ENCODE measurements at places on chromosomes 1 and 21.

GRCh38 chr1:7572654-7573152, 198.4 kb upstream of the VAMP3 start:
- DNase-seq, result no peak

GRCh38 chr21:36994501-36995158, 11.9 kb upstream of the RIPPLY3 start:
- DNase-seq, result peak; percentile 34

GRCh38 chr1:89978755-89979154, 16.2 kb upstream of the ZNF326 start:
- DNase-seq, result no peak

- no peak for DNase-seq
These were observed 4.9 kb downstream of the UCHL5 start for GRCh38 chr1:193054169-193054675.

DNA sequence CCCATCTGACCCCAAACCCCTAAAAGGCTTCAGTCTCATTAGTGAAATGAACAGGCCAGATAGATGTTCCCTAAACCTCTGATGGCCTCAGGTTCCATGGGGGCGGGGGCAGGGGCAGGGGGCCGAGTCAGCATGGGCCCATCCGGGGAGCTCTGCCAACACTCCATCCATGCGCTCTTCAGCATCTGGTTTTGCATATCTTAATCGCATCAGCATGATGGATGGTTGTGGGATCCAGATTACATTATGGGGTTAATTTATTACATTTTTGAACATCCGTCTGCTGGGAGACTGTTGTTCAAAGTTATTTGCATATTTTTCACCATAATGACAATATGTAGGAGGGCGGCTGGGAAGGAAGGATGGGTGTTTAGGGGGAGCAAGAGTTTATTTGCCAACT, 3.1 kb upstream of the MAD2L2 start:
- DNase-seq, result no peak

DNA sequence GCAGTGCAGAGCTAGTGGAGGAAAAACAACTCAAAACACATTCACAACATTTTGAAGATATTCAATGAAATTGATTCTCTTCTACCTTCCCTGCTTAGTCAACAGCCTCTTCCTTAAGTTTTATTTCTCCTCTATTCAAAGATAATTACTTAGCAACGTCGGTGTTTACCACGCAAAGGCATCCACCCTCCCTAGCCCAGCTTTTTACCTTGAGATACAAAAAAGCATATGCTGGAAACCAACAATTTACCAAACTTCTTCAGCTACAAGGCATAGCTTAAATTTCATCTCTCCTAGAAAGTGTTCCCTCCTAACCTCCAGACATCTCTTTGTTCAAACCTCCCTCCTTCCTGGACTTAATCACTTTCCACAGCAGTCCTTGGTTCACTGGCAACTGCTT, 102.8 kb upstream of the SOD1 start:
- DNase-seq, result no peak

DNA sequence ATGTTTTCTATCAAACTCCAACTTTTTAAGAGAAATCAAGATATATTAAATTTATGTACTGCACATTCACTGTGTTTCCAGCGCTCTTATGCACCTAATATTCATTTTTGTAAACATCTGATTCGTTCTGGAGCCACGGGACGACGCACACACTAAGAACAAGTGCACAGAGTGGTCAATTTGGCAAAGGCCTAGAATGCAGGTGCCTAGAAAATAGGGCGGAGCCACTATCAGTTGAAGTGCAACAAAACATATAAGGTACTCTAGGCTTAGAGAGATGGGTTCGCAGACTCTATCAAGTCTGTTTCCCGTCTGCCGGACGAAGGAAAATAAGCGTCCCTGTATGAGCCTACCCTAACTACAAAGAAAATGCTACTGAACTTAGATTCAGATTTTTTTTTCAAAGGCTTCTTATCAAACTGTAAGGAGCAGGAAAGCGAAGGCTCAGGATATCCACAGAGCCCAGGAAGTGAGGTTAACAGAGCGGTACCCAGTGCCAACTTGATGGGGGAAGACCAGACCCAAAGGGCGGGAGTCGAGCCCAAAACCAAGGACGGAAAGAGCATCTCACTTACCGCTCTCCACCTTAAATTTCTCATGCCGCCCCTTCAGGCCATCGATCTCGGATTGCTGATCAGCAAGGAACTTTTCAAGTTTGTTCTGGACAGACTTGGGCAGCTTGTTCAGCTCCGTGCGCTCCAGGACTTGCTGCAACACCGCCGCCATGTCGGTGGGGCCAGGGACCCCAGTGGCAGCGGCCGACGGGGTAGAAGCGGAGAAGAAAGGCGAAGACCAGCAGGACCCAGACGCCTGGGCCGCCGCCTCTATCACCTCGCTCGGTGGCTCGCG, 526 bp downstream of the TPR start:
- no peak for DNase-seq

DNA sequence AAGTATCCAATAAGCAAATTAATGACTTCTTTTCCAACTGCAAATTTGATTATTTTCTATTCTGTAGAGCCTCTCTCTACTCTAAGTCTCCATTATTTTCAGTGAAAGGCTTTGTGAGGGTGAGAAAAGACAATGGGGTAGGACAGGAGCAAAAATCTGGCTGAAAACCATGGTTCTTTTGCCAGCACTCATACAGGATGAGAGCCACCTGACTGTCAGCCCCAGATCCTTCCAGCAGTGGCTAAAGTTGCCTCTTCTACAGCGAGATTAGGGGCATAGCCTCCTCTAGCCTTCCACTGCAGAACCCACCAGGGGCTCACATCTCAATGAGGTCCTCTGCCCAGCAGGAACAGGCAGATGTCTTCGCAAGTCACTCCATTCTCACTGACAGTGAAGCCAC, 23.7 kb downstream of the NMNAT2 start:
- no peak for DNase-seq

- DNase-seq, result no peak
These were observed 374.6 kb upstream of the ESRRG start for GRCh38 chr1:217097819-217098218.

Data from stimulated activated CD4-positive, alpha-beta T cell treated with anti-CD3 and anti-CD28 coated beads, Interleukin-4, amount 100 ng/mL, for 1 hour (primary cell).